Nephron progenitor cell (in vitro differentiated cells): ENCODE measurements at places on chromosomes 2 and 18.

GRCh38 chr2:217505303-217505702 lies 497.5 kb downstream of the TNS1 start:
- H3K4me1 ChIP-seq: peaks cover 10% of the 10 kb centered on the region
- no peak for DNase-seq
- H3K27ac ChIP-seq: no peak overlapping the region
- no peak overlapping the region for H3K4me3 ChIP-seq
- no peaks in the 10 kb centered on the region for H3K27me3 ChIP-seq
- peaks cover 4% of the 10 kb centered on the region for H3K36me3 ChIP-seq

DNA sequence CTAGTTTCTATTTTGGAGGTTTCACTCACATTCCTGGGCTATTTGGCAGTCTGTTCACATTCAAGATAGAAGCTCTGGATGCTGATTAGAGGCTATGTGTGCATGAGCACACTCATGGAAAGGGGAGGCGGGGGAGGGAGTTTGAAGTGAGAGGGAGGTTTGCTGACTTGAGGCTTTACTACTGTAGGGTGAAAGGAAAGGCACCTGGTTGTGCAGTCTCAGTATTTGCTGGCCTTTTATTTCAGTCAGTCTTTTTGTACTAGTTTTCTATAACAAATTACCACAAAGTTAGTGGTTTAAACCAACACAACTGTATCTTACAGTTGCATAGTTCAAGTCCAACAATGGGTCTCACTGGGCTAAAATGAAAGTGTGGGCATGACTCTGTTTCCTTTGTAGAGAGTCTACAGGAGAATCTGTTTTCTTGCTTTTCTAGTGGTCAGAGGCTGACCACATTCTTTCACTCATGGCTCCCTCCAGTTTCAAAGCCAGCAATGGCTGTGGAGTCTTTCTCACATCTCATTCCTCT lies 47.7 kb upstream of the NR4A2 start:
- peak; percentile 2 for DNase-seq
- H3K27me3 ChIP-seq: no peaks in the 10 kb centered on the region
- H3K4me3 ChIP-seq: no peak overlapping the region
- H3K36me3 ChIP-seq: no peaks in the 10 kb centered on the region
- no peak overlapping the region for H3K27ac ChIP-seq

DNA sequence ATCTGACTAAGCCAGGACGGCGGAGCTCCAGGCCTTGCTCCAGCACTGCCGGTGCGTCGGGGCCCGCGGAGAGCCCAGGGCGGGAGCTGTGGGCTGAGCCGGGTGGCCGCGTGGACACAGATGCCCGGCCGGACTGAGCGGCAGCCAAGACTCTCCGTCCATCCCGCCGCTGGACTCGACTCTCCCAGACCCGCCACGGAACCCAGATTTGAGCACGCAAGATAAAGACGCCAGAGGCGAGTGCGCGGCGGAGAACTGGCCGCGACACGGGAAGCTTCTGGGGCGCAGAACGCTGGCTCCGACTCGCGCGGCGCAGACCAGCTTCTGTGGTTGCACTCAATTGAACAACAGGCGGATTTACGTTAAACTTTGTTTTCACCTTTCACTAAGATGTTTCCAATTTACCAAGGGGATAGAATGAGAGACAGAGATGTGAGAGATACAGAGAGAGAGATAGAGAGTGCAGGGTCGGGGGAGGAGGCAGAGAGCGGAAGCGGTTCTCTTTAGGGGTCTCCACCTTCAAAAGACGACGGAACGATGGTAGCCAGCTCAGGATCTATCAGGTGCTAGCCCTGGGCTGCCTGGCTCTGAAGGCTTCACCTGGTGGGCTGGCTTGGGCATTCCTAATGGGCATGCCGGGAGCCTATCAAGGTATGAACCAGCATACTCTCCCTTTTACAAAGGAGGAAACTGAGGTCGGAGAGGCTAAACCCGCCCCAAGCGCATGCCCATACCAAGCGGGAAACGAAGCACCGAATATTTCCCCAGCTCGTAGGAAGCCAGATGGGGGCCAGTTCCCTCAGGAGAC lies 10.4 kb upstream of the EN1 start:
- H3K4me1 ChIP-seq: peaks cover 24% of the 10 kb centered on the region
- peak overlapping the region; percentile 70 for H3K4me3 ChIP-seq
- H3K27ac ChIP-seq: no peak overlapping the region
- H3K36me3 ChIP-seq: no peaks in the 10 kb centered on the region
- peaks cover 100% of the 10 kb centered on the region for H3K27me3 ChIP-seq

GRCh38 chr2:173451118-173451517 lies 96.4 kb downstream of the CDCA7 start:
- no peak overlapping the region for H3K4me3 ChIP-seq
- H3K4me1 ChIP-seq: peaks cover 35% of the 10 kb centered on the region
- no peaks in the 10 kb centered on the region for H3K36me3 ChIP-seq
- DNase-seq: no peak
- no peak overlapping the region for H3K27ac ChIP-seq

- DNase-seq: no peak
- H3K36me3 ChIP-seq: peaks cover 47% of the 10 kb centered on the region
- H3K4me3 ChIP-seq: no peak overlapping the region
- H3K4me1 ChIP-seq: no peaks in the 10 kb centered on the region
- H3K27me3 ChIP-seq: no peaks in the 10 kb centered on the region
Measured at GRCh38 chr2:159497256-159497655, 119.1 kb downstream of the BAZ2B start.

GRCh38 chr2:68248361-68248760 lies 4.0 kb downstream of the PPP3R1 start:
- H3K27ac ChIP-seq: no peak overlapping the region
- DNase-seq: no peak
- H3K4me1 ChIP-seq: no peaks in the 10 kb centered on the region
- no peaks in the 10 kb centered on the region for H3K27me3 ChIP-seq
- no peak overlapping the region for H3K4me3 ChIP-seq

GRCh38 chr2:11128243-11128951 lies 26.9 kb upstream of the SLC66A3 start:
- H3K36me3 ChIP-seq: no peaks in the 10 kb centered on the region
- no peak for DNase-seq
- peaks cover 42% of the 10 kb centered on the region for H3K27me3 ChIP-seq
- no peak overlapping the region for H3K27ac ChIP-seq

GRCh38 chr18:3906116-3906750 lies 456.3 kb downstream of the TGIF1 start:
- DNase-seq: no peak
- H3K27me3 ChIP-seq: no peaks in the 10 kb centered on the region
- peaks cover 8% of the 10 kb centered on the region for H3K4me1 ChIP-seq
- H3K4me3 ChIP-seq: no peak overlapping the region
- H3K36me3 ChIP-seq: no peaks in the 10 kb centered on the region
- H3K27ac ChIP-seq: no peak overlapping the region

DNA sequence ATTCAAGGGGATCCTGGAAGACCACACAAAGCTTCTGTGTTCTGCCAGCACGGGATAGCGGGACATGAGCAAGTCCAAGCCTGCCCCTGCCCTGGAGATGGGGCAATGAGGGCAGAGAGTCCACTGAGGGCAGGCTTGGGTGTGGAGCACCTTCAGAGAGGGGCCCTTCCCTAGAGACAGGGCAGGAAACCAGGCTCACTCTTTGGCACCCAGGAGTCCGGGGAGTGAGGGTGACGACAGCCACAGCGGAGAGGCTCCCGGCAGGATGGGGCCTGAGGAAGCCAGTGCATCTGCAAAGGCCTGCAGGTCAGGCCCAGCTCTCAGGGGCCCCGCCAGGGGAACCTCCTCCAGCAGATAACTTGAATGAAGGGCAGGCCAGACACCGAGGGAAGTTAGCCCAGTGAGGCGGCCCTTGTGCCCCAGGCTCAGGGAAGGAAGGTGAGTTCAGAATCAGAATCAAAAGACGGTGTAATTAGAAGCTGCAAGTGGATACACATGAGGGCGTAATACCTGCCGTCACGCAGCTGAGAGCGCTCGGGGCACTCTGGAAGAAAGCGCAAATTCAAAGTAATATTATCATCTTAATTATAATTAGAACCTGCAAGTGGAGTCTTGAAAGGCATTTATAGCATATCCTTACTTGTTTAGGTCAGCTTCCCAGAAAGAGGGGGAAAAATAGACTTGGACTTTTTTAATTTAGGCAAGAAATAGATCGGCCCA lies 142.6 kb upstream of the LGALSL start:
- H3K36me3 ChIP-seq: no peaks in the 10 kb centered on the region
- H3K4me1 ChIP-seq: peaks cover 36% of the 10 kb centered on the region
- no peak overlapping the region for H3K4me3 ChIP-seq
- no peak for DNase-seq

DNA sequence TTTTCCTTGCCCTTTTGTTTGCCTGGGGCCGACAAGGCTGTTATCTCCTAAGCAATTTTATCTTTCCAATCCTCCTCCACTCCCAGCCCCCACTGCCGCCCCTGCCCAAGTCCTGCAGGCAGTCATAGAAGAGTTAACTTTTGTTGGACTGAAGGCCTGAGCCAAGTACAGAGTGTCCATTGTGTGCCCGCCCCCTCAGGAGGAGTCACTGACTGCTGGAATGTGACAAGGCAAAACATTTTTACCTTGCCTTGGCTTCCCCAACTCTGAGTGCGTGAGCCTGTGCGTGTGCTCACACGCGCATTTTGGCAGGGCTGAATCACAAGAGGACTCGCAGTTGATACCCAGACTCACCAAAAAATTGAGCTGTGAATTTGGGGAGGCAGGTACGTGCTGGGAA lies 16.2 kb downstream of the SETBP1 start:
- peak overlapping the region; percentile 4 for H3K4me3 ChIP-seq
- H3K36me3 ChIP-seq: peaks cover 56% of the 10 kb centered on the region
- DNase-seq: no peak
- H3K27me3 ChIP-seq: peaks cover 4% of the 10 kb centered on the region
- H3K4me1 ChIP-seq: peaks cover 78% of the 10 kb centered on the region
- H3K27ac ChIP-seq: no peak overlapping the region

DNA sequence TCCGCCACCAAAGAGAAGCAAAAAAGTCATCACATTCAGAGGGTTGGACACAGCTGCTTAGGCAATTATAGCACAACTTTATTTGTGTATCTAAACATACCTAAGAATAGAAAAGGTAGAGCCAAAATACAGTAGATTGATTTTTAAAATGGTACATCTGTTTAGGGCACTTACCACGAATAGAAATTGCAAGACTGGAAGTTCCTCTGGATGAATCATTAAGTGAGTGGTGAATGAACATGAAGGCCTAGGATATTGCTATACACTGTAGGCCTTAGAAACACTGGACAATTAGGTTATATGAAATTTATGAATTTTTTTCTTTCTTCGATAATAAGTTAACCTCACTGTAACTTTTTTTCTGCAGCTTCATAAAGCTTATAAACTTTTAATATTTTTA lies 687.0 kb downstream of the BCL11A start:
- peaks cover 7% of the 10 kb centered on the region for H3K36me3 ChIP-seq
- H3K4me3 ChIP-seq: no peak overlapping the region
- peaks cover 7% of the 10 kb centered on the region for H3K27me3 ChIP-seq
- DNase-seq: no peak

- no peaks in the 10 kb centered on the region for H3K27me3 ChIP-seq
- no peak for DNase-seq
- H3K36me3 ChIP-seq: peaks cover 78% of the 10 kb centered on the region
Measured at GRCh38 chr2:208354964-208355381, 51.6 kb upstream of the PTH2R start.

- DNase-seq: no peak
- peaks cover 4% of the 10 kb centered on the region for H3K36me3 ChIP-seq
- H3K27me3 ChIP-seq: no peaks in the 10 kb centered on the region
- H3K27ac ChIP-seq: no peak overlapping the region
- peaks cover 53% of the 10 kb centered on the region for H3K4me1 ChIP-seq
- H3K4me3 ChIP-seq: peak overlapping the region; percentile 90
Measured at GRCh38 chr18:31103423-31103822, 1.2 kb upstream of the DSC2 start.

- H3K36me3 ChIP-seq: no peaks in the 10 kb centered on the region
- peaks cover 14% of the 10 kb centered on the region for H3K4me1 ChIP-seq
- peaks cover 13% of the 10 kb centered on the region for H3K27me3 ChIP-seq
- no peak overlapping the region for H3K27ac ChIP-seq
Measured at GRCh38 chr2:4844881-4845280, 847.3 kb upstream of the SOX11 start.

- no peaks in the 10 kb centered on the region for H3K36me3 ChIP-seq
- no peak overlapping the region for H3K4me3 ChIP-seq
- no peaks in the 10 kb centered on the region for H3K27me3 ChIP-seq
Measured at GRCh38 chr2:142981756-142982155, 104.3 kb downstream of the KYNU start.

- peaks cover 7% of the 10 kb centered on the region for H3K27me3 ChIP-seq
- H3K27ac ChIP-seq: no peak overlapping the region
- no peak overlapping the region for H3K4me3 ChIP-seq
- no peak for DNase-seq
Measured at GRCh38 chr2:169073211-169073962, 4.0 kb downstream of the DHRS9 start.

GRCh38 chr2:71669628-71670429 lies 216.5 kb downstream of the DYSF start:
- H3K27ac ChIP-seq: no peak overlapping the region
- DNase-seq: no peak
- H3K36me3 ChIP-seq: no peaks in the 10 kb centered on the region
- peaks cover 24% of the 10 kb centered on the region for H3K27me3 ChIP-seq
- peaks cover 31% of the 10 kb centered on the region for H3K4me1 ChIP-seq

GRCh38 chr2:210593166-210593565 lies 36.8 kb downstream of the CPS1 start:
- DNase-seq: no peak
- H3K27me3 ChIP-seq: no peaks in the 10 kb centered on the region
- peaks cover 48% of the 10 kb centered on the region for H3K36me3 ChIP-seq
- H3K4me3 ChIP-seq: no peak overlapping the region
- peak overlapping the region; percentile 60 for H3K27ac ChIP-seq
- no peaks in the 10 kb centered on the region for H3K4me1 ChIP-seq

DNA sequence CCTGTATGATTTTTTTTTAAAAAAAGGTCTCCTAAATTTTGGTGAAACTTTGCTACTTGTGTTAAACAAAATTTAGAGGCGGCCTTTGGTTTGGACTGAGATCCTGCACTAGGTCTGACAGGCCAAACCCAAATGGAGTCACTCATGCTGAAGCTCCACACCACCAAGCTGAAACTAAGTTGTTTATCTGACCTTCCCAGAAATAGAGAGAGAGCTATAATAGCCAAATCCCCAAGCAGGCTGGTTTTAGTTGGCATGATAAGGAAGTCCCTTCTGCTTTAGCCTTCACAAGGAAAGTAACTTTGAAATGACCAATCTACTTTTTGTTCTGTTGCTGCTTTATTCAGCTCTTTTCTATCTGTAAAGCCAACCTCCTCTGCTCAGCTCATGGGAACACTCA lies 17.1 kb upstream of the THUMPD2 start:
- H3K4me3 ChIP-seq: no peak overlapping the region
- peaks cover 3% of the 10 kb centered on the region for H3K36me3 ChIP-seq
- DNase-seq: no peak
- no peaks in the 10 kb centered on the region for H3K4me1 ChIP-seq

- no peak for DNase-seq
- no peaks in the 10 kb centered on the region for H3K4me1 ChIP-seq
- H3K27ac ChIP-seq: no peak overlapping the region
- no peak overlapping the region for H3K4me3 ChIP-seq
- H3K27me3 ChIP-seq: peaks cover 3% of the 10 kb centered on the region
Measured at GRCh38 chr2:30622452-30622851, 175.4 kb downstream of the LCLAT1 start.

- H3K36me3 ChIP-seq: no peaks in the 10 kb centered on the region
- H3K27ac ChIP-seq: peak overlapping the region; percentile 50
- H3K4me3 ChIP-seq: peak overlapping the region; percentile 3
- DNase-seq: no peak
Measured at GRCh38 chr2:10476723-10477442, 28.8 kb upstream of the ODC1 start.
